ENCODE measurements at places on chromosomes 3 and 15.

DNA sequence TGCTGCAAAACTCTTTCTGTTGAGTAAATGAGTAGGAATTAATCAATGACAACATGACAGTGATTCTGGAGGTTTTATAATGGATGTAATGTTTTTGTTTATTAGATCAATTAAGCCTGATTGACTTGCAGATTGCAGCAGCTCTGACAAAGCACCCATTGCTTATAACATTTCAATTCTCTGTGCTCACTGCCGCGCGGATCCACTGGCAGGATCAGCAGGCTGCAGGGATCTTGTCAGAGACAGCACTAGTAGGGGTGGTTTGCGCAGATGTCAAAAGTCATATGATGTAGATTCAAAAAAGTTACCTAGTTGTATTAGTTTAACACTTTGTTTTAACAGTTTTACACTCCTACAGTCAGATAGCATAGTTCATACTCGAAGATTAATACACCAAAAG, 93.4 kb downstream of the MBNL1 start:
- DNase-seq: peak; percentile 83

DNA sequence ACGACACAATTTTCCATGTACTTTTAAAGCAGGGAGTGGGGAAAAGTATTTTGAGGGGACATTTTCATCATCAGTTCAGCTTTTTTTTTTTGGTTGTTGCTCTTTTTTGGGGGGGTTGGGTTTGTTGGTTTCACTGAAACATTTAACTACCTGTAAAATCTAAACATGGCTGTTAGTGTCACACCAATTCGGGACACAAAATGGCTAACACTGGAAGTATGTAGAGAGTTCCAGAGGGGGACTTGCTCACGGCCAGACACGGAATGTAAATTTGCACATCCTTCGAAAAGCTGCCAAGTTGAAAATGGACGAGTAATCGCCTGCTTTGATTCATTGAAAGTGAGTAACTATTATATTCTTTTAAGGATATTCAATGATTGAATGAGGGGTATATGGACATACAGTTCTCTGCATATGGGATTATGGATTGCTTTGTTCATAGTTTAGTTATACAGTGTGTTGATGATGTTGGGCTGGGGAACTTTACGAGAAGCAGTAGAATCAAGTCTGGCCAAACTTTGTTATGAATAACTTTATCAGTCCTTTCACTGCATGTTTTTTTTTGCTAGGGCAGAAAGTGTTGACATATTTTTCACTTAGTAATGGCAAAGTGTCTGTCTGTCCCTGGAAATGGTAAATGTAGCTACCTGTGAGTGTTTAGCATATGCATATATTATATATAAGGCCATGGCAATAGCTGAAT, 31.5 kb downstream of the MBNL1 start:
- no peak for DNase-seq

DNA sequence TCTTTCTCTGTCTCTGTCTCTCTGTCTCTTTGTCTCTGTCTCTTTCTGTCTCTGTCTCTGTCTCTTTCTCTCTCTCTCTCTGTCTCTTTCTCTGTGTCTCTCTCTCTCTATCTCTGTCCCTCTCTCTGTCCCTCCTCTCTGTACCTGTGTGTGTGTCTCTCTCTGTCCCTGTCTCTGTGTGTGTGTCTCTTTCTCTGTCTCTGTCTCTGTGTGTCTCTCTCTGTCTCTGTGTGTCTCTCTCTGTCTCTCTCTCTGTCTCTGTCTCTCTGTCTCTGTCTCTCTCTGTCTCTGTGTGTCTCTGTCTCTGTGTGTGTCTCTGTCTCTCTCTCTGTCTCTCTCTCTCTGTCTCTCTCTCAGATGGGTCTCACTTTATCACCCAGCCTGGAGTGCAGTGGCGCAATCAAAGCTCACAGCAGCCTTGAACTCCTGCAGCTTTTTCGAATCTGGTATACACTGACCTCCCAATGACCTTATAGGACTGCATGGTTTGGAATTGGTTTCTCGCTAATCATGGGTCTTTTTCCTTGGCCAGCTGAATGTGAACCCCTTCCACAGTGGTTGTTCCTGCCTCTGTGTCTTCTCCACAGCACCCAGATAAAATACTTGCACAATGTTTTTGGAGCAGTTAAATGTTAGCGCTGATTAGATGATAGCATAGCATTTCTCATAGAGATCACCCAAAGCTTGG, 102.6 kb upstream of the KLHL25 start:
- DNase-seq: no peak

GRCh38 chr3:135891121-135891520, 74.4 kb upstream of the PPP2R3A start:
- no peak for DNase-seq

DNA sequence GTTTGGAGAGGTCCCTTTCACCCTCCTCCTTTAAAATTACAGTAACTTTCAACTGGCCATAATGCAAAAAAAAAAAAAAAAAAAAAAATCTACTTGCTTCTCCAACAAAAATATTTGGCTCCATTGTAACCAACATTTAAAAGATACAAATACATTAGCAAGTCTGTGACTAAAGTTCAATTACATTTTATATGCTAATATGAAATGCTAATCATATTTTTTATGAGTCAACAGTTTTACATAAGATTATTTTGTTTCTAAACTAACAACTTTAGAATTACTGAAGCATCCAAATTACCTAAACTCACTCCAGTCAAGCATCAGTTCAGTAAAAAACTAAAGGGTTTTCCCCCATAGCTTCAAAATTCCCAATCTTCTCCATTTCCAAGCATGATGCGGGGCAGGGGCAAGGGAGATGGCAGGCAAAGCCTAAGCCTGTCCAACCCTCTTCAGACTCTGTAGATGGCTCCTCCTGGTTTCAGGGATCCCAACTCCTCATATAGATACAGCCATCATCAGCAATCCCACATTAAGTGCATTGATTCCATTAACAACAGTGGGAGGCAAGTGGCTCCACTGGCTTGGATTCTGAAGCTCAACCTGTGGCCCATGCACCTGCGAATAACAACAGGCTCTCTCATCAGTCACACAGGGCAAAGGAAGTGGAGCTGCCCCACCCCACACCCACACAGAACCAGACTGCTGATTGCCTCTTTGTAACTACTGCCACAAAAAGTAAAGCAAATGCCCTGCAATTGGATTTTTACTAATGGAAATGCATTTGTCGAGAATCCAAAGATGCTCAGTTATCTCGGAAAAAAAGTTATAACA, 15.0 kb downstream of the SFMBT1 start:
- no peak for DNase-seq

DNA sequence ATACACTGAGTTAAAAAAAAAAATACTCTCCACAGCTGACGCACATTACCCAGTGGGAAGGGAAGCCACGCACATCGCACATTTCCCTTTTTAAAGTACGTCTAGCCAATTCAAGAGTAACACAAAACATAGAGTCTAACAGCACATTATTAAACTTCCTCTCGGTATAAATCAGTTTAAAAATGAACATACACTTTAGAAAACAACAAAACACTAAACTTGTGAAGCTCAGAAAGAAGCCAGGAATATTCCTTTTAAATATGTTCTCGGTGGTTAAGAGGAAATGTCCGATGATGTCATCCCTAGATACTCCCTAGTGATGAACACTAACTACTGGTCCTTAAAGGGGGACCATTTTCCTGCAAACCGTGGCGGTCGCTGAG, 721 bp downstream of the MYEF2 start:
- DNase-seq: peak; percentile 30

DNA sequence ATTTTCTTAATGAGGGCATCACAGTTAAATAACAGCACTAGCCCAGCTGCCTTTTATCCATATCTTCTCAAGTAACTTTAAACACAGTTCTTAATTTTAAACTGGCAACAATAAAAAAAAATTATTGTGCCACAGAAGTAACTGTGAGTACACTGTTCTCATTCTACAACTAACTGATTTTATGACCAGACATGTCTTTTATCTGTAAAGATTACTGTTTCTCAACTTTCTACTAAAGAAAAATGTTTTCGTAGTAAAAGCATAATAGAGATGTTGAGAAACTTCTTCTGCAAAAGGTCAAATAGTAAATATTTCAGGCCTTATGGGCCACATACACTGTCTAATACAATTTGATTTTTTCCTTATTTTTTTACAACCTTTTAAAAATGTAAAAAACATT, 32.0 kb downstream of the PLOD2 start:
- DNase-seq: no peak

- DNase-seq: no peak
Observed at GRCh38 chr15:45347989-45348388, 30.4 kb downstream of the GATM start.

DNA sequence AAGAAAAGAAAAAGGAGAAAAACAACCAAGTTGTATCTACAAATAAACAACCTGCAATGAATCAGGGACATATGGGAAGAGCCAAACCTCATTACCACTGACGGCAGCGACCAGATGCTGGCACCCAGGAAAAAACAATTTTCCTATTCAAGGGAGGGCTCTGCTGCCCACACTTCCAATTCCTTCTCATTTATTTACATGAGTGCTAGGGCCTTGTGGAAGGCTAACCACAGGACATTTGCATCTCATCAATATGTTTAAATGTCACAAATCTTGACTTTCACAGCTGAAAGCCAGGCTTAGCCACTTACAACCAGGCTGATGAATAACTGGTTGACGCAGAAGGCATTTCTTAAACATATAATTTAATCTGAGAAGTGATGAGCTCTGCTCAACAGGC, 36.0 kb downstream of the RFTN1 start:
- no peak for DNase-seq

DNA sequence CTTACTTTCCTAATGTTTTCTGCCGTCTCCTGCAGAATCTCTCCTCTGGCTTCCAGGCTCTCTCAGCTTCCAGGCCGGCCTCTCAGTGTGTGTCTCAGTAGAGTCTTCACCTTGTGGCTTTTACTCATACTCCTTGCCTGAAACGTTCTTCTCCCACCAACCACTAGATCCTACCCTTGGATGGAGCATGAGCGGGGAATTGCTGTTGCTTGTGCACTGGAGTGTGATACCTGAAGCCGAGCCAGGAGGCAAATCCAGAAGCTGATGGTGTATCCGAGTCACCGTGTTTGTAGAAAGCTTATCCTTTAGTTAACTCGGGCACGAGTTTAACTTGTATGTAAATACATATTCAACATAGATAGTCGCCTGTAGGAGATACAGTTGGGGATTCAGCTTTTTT, 285.0 kb upstream of the C2CD4B start:
- no peak for DNase-seq

GRCh38 chr3:182592747-182593146, 200.6 kb upstream of the ATP11B start:
- DNase-seq: no peak

- DNase-seq: peak; percentile 52
Observed at GRCh38 chr15:98881526-98882520, 125.8 kb downstream of the PGPEP1L start.

- DNase-seq: no peak
Observed at GRCh38 chr3:60967141-60967540, 284.1 kb downstream of the FHIT start.

DNA sequence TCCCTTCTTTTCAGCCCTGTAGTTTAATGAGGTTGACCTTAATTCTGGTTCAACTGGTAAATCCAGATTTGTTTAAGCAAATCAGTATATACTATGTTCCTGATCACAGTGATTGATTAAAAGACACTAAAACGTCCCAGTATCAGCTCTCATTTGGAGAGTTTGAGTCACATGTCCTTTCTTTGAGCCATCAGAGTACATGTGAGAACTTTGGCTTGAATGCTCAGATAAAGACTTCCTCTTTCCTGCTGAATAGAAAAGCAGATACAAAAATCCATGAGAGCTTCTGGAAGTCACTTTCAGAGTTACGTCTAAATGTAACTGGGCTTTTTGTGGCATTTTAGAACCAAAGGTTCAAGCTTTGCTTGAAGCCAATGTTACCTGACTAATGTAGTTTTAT, 341.8 kb upstream of the SATB1 start:
- no peak for DNase-seq

- DNase-seq: no peak
Observed at GRCh38 chr3:177476495-177476894, 279.2 kb upstream of the TBL1XR1 start.

GRCh38 chr15:46251903-46252302, 617.1 kb downstream of the SQOR start:
- DNase-seq: no peak

DNA sequence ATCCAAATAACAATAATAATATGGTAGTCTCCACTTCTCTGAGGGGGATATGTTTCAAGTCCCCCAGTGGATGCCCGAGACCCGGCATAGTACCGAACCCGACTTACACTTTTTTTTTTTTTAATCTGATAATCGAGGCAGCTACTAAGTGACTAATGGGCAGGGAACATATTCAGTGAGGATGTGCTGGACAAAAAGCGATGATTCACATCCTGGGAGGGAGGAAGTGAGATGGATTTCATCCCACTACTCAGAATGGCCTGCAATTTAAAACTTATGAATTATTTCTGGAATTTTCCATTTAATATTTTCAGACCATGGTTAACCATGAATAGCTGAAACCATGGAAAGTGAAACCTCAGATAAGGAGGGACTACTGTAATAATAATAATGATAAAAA, 49.5 kb upstream of the SELENOK start:
- DNase-seq: no peak

DNA sequence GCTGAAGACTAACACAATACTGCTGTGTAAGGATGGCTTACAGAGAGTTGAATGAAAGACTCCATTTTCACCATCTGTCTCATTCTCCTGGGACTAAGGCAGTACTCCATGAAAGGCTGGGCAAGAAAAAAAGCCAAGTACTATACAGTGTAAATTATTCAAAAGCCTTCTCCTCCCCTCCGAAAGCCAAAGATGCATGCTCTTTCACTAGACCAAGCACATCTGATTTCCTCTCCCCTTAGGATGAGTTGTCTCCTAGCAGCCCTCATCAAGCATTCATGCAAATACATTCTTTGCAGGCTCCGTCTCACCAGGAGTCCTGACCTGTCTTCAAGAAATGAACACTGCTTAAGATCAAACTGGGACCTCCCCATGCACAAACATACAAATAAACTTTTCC, 133.5 kb upstream of the THBS1 start:
- no peak for DNase-seq

DNA sequence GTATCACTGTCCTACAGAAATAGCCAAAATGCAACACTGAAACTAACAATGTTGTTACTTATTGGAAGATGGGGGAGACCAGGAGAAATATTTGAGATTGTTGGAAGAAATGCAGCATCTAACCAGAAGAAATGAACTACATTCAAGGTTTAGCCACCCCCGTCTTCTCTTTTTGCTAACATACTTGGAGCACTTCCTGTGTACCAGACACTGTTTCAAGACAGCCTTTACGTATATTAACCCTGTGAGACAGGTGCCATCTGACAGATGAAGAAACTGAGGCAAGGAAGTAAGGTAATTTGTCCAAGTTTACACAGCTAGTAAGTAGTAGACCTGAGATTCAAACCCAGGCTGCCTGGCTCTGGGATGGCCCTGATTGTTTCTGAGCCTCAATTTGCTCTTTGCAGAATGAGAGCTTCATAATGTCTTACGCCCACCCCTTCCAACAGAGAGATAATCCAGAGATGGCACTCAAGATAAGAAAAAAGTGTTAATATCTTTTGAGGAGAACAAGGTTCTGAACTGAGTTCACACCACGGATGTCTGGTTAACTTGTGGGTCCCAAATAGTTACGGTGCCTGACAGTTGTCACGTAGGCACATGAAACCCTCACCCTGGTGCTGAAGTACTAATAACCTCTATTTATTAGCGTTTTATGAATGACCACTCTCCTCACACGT, 26.1 kb downstream of the RASGRP1 start:
- no peak for DNase-seq

GRCh38 chr3:129056451-129057173, 4.0 kb upstream of the GP9 start:
- no peak for DNase-seq

Data from globus pallidus (tissue), 1 donor.